Liver (tissue), 10 donors: ENCODE measurements at places on chromosomes 2 and 18. TPM values are rescaled to one million over a fixed set of nuclear protein-coding genes. Genes with fewer than 3 reads are reported as not detected.

The SPP2 gene
- 208 TPM for total RNA-seq

The LONRF2 gene
- total RNA-seq = 0.23 TPM

The RTP5 gene
- total RNA-seq = under 0.01 TPM

The ARL4C gene
- 2.8 TPM for total RNA-seq

- DNase-seq = no peak
Measured at GRCh38 chr2:239465017-239466001, 64.5 kb upstream of the HDAC4 start.

GRCh38 chr2:190887089-190887488, 6.5 kb downstream of the GLS start:
- DNase-seq = no peak

- DNase-seq = no peak
Measured at GRCh38 chr2:235529621-235530020, 35.8 kb downstream of the AGAP1 start.

- no peak for DNase-seq
Measured at GRCh38 chr2:196515051-196515450, 124.5 kb upstream of the CCDC150 start.

DNA sequence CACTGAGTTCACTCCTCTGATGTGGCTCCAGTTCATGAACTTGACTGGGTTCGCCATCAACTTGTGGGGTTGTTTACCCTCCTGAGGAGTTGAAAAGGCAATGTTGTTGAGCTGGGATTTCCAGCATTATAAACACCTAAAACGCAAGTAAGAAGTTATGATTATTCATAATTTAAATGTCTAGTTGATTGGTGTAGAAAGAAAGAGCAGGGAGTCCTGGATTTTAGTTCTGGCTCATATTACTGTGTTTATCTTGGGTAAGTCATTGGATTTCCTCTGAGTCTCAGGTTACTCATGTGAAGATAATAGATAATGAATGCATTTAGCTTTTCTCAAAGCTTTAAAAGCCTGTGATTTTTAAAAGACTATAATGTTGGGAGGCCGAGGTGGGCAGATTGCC, 438.0 kb upstream of the CDH20 start:
- no peak for DNase-seq
